ENCODE measurements at places on chromosomes 12 and 14.
A peak's percentile ranks its signal among the peaks of the same experiment; 100 is the strongest.

DNA sequence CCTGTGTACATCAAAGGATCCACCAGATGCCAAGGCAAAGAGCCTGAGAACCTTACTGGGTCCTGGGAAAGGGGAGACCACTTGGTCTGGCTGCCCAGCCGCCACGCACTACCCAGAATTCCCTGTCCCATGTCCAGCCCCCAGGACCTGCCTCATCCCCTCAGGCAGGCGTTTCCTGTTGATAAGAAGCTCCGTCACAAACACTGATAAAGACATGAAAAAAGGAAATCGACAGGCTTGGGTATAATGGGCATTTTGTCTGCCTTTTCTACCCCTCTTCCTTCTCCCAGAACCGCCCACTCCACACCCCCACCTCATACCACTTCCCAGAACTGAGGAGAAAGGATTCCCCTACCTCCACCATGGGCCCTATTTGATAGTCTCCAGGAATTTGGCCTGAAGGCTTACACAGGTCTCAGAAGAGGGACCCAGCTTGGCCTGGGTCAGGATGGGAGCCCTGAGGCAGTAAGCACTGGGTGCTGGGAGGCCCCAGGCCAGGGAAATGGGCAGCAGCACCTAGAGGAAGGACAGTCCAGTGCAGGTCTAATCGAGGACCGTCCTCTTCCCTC lies 18.8 kb downstream of the ACVRL1 start:
- no peak for DNase-seq

DNA sequence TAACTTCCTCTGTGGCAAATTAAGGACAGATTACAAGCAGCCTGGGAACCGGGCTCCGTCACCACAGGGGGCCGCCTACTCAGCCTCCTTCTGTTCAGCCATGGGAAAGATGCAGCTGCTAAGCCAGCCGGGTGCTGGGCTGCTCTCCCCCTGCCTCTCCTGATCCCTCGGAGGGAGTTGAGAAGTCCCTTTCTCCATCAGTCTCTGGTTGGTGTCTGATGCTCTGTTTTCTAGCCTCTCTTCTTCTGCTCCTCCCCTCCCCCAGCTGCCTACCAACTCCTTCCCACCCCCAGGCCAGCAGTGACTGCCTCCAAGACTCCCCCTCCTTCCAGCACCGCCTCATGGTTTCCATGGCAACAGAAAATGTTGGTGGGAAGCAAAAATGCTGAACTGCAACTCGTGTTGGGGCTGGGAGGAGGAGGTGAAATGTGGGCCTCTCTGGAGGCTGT lies 486.7 kb downstream of the APAF1 start:
- DNase-seq, result no peak

GRCh38 chr12:62731055-62731820 lies 203.7 kb downstream of the PPM1H start:
- DNase-seq, result no peak

DNA sequence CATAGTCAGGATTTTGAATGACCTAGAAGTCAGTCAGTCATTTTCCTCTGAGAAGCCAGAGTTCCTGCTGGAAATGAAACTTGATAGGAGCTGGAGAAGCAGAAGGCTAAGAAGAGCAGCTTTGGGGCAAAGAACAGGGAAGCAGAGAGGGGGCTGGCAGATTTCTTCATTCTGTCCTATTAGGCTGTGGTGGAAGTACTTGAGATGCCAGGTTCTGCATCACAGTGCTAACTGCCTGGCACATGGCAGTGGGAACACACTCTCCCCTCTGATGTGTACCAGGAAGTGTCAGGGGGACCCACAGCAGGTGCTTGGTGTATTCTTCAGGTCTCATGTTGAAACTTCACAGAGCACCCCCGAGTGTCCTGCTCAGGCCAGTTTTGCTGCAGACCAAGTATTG lies 61.0 kb downstream of the SUSD6 start:
- DNase-seq, result no peak

GRCh38 chr14:30214461-30215090 lies 286.9 kb upstream of the PRKD1 start:
- no peak for DNase-seq

- DNase-seq, result no peak
These were observed 315.3 kb downstream of the BCL11B start for GRCh38 chr14:98956661-98957060.

GRCh38 chr14:56744016-56744415 lies 66.3 kb downstream of the OTX2 start:
- DNase-seq, result no peak

DNA sequence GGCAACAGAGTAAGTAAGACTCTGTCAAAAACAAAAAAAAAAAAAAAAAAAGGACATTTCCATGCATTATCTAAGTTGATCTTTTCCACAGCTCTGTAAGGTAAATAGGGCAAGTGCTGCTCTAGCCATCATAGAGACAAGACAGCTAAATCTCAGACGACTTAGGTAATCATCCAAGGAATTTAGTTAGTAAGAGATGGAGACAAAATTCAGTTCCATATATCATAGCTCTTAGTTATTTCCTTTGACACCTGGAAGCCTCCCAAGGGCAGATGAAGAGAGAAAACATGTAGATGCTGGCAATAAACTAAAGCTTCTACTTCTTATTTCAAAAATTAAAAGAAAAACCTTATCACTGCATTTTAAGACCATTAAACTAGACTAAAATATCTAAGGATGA lies 48.7 kb downstream of the ST8SIA1 start:
- DNase-seq, result no peak

DNA sequence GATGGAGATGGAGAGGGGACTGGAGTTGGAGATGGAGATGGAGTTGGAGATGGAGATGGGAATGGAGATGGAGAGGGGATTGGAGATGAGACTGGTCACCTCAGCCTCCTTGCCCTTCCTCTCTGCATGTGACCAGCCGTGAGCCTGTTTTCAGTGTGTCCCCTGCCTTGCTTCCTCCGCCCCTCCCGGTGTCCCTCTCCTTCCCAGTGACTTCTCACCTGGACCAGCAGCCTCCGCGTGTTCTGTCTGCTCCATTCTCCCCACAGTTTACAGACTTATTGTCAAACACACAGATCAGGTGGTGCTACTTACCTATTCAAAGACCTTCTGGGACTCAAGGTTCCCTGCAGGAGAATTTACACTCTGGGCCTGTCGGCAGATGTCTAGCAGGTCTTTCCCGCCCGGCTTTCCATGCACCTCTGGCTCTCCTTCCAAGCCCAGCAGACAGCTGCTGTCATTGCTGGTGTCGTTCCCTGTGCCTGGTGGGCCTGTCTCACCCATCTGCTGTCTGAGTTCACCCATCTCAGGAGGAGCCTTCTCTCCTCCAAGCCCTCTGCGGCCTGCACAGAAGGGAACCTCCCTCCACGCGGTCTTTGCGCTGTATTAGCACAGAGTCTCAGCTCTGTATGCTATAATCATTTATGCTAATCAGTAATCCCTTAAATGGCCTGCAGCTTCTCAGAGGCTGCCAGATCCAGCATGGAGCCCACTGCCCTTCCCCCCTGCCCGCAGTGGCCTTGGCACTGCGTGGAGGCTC lies 62.1 kb downstream of the ADGRD1 start:
- DNase-seq, result no peak

GRCh38 chr12:10701131-10701681 lies 21.9 kb downstream of the YBX3 start:
- DNase-seq, result peak; percentile 30

- DNase-seq, result no peak
These were observed 466.5 kb upstream of the SOX5 start for GRCh38 chr12:24415934-24416333.

DNA sequence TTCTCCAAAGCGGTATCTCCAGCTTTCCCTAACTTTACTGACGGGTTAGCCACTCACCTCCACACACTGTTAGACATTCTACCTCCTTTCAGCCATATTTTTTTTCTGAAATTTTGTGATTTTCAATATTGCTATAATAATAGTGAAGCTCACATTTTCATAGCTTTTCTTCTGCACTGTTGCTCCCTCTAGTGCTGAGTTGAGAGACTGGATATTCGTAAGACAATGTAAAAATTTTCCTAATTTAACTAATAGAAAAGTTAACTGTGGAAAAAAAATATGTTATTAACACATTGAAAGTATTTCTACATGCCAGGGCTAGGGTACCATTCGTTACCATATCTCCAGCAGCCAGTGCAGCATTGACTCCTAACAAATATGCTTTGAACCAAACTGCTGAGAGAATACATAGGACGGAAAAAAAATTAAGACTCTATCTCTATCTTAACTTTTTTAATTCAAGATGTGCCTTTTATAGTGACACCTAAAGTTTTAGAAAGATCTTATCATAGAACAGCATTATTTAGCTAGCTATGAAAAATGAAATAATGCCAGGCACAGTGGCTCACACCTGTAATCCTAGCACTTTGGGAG lies 48.7 kb upstream of the ABCC9 start:
- DNase-seq, result no peak

DNA sequence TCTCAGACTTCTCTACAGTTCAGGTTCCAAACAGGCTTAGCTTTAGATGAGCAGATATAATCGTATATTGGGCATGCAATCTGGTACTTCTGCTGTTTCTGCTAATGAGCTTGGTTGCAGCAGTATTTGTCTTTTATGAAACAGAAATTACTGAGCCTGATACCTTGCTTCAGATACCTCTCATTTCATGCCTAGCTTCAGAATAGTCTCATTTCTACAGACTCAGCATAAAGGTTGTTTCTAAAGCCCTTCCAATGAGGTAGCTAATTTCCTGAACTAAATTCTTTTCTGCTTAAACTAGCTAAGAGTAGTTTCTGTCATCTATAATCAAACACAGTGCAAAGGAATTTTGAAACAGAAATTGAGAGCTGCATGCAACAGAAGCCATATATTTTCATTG lies 275.0 kb upstream of the KITLG start:
- DNase-seq, result no peak

- no peak for DNase-seq
These were observed 834.7 kb downstream of the TRHDE start for GRCh38 chr12:73106896-73107295.

DNA sequence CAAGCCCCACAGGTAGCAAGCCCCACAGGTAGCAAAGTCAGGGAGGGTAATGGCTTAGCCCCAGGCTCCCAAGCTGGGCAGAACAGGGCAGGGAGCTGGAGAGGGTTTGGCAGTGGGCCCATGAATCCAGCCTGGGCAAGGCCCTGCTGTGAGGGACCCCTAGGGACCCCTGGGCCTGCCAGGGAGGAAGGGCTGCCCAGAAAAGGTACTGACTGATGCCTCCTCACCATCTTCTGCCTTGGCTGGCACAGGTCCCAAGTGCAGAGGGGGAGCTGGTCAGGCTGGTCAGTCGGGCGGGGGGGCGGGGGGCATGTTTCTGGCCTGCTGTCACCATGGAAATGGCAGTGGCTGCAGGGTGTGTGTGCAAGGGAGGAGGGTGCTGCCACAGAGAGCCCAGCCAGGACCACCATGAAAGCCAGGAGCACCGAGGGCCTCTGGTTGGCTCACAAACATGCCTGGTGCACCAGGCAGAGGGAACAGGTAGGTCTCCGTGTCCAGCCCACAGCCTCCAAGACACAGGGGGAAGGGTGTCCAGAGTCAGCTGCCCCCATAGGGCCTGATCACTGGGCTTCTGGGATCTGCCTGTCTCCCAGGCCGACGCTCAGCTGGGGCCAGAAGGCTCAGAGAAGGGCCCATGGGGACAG lies 1.5 kb upstream of the CRIP2 start:
- no peak for DNase-seq

GRCh38 chr14:61103541-61104339 lies 122.7 kb downstream of the SLC38A6 start:
- DNase-seq, result no peak

DNA sequence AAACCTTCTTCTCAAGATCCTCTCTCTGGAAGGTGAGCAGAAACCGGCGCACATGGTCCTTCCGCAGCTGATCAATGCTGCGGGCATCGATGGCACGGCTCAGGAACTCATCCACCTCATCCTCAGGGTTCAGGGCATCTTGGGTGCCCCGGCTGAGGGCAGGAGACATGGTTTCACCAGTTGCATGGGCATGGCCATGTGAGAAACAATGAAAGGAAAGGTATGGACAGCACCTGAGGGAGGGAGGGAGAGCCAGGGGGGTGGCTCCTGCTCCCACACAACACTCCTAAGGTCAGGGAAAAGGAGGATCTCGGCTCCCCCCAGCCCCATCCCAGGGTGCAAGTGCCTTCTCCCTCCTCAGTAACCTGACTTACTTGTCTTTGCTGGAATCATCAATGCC lies 13.6 kb downstream of the ADCY6 start:
- no peak for DNase-seq

- no peak for DNase-seq
These were observed 2.6 kb downstream of the SVOP start for GRCh38 chr12:109018296-109018695.

- DNase-seq, result no peak
These were observed 99.1 kb downstream of the FIGNL2 start for GRCh38 chr12:51749206-51749985.

- DNase-seq, result no peak
These were observed 1.9 kb downstream of the KLRF2 start for GRCh38 chr12:9883175-9883574.

DNA sequence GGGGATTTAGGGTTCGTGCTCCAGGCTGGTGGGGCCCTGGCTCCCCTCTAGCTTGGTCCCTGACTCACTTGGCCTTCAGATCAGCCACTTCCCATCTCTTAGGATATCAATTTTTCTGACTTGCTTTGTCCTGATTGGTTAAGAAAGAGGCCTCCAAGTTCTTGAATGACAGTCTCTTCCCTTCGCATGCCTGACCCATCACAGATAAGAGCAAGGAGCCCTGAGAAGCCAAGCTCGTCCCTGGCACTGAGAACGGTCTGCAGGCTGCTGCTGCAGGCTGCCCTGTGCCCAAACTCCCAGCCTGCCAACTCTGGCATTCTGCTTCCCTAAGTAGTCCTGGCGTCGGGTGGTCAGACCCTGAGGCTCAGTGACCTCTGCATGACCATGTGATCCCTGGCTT lies 794 bp upstream of the LRTM2 start:
- DNase-seq, result no peak

- no peak for DNase-seq
These were observed 31.5 kb upstream of the SLCO1B3 start for GRCh38 chr12:20778969-20779368.

- DNase-seq, result no peak
These were observed 162.1 kb upstream of the AVPR1A start for GRCh38 chr12:63313139-63313538.

DNA sequence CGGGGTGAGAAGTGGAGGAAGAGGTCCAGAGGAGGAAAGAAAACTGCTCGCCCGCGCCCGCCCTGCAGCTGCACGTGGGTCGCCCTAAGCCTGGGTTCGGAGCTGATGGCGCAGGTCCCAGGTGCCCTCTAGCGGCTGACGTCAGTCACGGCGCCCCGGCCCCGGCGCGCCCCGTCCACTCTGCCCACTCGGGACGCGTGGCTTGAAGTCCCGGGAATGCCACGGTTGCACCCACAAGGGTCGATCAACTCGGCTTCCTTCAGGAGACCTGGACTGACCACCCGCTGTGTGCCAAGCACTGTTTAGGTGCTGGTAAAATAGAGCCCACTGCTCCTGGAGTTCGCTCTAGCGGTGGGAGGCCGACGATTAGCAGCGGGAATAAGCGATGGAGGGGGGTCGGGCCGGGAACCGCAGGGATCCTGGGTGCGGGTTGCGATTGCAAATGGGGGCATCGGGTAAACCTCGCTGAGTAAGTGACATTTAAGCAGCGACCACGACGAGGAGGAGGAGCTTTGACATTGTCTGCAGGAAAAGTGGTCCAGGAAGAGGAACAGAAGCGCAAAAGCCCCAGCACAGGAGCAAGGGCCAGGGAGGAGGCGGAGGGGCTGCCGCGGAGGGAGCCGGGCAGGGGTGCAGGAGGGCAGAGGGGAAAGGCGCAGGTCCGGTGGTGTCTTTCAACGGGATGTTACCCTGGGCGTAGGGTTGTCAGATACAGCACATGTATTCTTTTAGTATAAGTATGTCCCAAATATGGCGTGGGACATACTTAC lies 5.1 kb upstream of the ZNF839 start:
- peak; percentile 81 for DNase-seq

- DNase-seq, result no peak
These were observed 231.2 kb upstream of the DCN start for GRCh38 chr12:91413581-91414546.
